SK-N-SH treated with all-trans-retinoic acid at 6 μM for 48 hours (cell line): ENCODE measurements at places on chromosomes 2 and 18.
A peak's percentile ranks its signal among the peaks of the same experiment; 100 is the strongest.

GRCh38 chr2:2926858-2927175 lies 450.8 kb downstream of the EIPR1 start:
- ATAC-seq = no peak

GRCh38 chr2:147660680-147661079 lies 184.1 kb upstream of the ACVR2A start:
- no peak for ATAC-seq

DNA sequence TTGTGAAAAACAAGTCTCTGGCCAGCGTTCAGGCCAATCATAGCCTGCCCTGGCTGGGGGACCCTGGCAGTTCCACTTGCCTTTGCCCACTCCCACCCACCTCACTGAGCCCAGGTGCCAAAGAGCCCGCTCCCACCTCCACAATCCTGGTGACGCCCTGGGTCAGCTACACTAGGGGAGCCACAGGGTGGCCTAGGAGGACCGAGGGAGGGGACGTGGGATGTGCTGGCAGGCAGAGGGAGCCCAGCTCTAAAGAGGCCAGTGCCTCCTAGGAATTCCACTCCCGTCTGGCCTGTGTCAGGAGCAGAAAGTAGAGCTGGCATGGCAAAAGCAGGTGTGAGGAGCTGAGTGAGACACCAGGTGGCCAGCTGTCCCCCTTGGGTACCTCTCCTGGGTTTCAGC lies 49.3 kb downstream of the TNS1 start:
- no peak for ATAC-seq

DNA sequence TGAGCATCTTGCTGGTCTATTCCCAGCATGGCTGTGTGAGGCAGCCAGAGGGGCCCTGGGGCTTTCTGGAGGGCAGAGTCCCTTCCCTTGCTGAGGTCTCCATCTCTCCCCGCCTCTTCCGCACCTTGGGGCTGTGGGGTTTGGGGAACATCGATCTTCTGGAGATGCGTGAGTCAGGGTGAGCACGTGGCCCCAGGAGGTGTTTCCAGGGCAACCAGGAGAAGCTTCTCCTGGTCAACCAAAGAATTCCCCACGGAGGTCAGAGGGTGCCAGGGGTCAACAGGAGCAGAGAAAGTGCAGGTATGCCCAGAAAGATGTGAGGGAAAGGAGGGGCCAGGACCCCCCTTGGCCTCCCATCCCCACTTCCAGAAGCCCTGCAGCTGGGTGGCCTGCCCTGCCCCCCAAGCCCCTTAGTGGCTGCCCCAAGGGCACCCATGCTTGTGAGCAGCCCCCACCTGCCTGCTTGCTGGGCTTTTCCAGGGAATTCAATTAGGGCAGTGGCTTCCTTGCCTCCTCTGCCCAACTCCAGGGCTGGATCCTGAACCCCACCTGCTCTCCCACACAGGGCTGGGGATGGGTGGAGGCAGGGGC lies 2.8 kb upstream of the PROM2 start:
- no peak for ATAC-seq

- no peak for ATAC-seq
Measured at GRCh38 chr2:23409248-23409647, 24.3 kb downstream of the KLHL29 start.

- ATAC-seq = peak; percentile 81
Measured at GRCh38 chr2:38442643-38443541, 65.8 kb upstream of the ATL2 start.

DNA sequence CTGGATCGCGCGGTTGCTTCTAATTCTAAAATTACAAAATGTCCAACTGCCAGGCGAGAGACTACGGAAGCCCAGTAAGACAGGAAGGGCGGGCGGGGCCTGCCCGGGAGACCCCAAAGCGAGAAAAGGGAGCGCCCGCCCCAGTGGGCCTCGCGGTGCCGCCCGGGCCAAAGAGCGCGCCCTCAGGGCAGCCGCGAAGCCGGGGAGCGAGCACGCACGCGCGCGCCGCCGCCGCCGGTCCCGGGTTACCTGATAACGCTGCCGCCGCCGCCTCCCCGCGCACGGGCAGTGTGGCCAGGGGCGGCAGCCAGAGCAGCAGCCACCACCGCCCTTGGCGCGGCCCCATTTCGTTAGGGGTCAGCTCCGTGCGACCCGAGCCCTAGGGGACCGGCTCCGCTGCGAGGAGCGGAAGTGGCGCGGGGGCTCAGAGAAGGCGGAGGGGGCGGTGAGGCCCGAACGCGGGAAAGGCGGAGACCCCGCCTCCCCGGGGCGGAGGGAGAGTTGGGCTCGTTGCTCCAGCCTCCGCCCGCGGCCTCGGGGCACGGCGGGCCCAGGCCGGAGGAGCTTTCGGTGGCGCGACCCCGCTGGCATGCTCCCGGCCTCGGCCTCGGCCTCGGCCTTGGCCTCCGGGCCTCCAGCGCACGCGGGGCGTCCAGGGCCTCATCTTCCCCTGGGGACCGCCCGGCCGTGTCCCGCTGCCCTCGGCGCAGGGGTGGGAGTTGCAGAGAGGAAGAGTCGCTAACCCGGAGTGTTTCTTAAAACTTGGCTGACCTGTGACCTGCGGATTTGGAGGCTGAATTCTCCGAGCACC lies at the start of gene NEMP2:
Gene NEMP2, minus strand, starts transcription at position 413 of the 811 bp plus-strand sequence. Its CDS starts 67 bp downstream, at position 346.
- ATAC-seq = peak; percentile 91

DNA sequence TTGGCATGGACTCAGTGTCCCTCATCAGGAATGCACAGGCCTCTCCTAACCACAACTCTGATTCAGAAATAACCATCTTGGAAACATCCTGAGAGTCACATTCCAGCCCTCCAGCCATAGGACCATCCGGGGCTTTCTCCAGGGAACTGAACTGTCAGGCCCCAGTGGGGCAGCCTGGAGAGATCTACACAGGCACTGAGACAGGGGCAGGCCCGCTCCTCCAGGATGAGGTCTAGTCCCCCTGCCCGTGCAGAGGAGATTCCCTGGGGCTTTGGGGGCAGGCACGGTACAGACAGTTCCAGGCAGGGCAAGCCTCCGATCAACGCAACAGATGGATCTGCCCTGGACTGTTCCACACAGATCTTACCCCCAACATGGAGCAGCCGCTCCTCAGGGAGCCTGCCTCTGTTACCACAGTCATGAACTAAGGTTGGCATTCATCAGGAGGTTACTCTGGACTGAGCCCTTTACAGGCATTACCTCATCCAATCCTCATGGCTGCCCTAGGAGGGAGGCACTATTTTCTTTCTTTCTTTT lies 12.0 kb downstream of the KCNK3 start:
- ATAC-seq = peak; percentile 15; the same call in 2 of the 3 replicates

- ATAC-seq = no peak
Measured at GRCh38 chr18:8975624-8976023, 126.9 kb upstream of the NDUFV2 start.

DNA sequence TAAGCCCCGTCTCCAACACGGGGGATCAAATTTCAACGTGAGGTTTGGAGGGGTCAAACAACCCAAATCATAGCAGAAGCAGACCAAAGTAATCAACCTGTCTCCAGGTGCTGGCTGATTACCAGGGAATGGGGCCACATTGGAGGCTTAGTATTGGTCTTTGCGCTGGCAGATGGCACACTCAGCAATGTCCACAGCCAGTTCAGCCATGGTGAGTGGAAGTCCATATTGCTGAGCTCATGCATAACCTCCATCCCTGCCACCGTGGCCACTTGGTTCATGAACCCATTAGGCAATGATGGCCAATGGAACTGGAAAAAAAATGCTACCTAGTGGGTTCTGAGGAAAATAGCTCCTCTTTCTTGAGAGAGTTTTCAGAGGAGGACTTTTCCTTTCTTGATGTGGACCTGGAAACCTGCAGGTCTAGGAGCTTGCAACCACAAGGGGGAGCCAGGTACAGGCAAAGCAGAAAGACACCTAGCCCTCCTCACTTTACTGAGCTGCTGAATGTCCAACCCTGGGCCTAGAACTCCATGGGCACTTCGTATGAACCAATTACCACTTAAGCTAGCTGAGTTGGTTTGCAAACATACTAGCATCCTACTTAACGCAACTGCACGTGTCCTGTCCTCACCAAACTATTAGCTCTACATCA lies 128.0 kb upstream of the GYPC start:
- no peak for ATAC-seq

DNA sequence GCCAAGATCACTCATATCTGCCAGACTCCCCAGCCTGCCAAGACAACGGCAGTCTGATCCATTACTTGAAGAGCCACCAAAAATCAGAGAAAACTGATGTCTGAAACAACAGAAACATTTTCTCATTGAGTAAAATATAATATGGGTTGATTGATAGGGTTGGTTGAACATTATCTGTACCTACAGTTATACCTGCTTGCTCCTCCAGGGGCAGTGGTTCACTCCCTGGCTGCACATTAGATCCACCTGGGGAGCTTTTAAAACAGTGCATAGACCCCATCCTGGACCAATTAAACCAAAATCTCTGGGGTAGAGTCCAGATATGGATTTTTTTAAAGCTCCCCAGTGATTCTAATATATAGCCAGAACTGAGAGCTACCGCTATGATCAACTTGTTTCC lies 43.6 kb upstream of the SLC14A2 start:
- no peak for ATAC-seq

DNA sequence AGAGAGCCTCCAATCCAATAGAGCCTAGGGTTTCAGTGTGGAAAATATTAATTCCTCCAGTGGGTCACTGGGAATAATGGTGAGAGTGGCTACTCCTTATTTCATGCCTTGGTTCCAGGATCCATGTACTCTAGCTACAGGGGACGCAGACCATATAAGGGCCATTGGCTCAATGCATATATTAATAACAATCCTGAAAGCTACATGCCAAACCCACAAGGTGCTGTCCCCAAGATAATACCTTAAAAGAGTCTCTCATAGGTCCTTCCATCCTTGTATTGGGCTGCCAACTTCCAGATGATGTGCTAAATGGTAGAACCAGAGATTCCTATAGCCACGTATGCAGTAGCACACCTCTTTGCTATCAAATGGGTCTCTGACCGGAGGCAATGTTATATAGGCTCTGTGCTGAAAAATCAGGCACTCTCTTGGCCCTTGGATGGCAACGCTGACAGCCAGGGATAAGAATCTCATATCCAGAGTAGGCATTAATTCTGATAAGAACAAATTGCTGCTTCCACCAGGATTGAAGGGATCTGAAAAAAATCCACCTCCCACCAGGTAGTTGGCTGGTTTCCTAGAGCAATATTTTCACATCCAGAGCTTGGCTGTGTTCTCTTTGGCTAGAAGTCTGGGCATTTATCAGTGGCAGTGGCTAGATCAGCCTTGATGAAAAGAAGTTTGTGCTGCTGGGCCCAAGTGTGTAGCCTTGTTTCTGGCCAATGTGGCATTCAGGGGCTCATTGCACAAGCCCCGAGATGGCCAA lies 218.1 kb upstream of the MGAT5 start:
- no peak for ATAC-seq

DNA sequence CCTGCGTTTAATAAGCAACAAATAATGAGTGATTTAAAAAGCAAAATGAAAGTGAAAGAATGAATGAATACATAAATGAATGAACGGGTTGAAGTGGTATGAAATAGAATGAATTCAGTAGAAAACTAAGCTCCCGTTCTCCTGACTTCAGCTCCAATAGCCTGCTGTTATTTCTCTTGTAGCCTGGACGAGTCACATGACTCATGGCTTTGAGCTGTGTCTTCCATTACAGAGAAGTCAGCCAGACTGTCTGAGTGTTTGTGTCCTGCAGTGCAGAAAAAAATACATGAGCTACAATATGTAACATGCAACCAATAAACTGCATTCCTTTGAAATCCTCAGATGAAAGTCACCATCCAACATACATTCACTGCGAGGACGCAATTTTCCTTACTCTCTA lies 21.2 kb downstream of the SCG2 start:
- peak; percentile 92 for ATAC-seq

DNA sequence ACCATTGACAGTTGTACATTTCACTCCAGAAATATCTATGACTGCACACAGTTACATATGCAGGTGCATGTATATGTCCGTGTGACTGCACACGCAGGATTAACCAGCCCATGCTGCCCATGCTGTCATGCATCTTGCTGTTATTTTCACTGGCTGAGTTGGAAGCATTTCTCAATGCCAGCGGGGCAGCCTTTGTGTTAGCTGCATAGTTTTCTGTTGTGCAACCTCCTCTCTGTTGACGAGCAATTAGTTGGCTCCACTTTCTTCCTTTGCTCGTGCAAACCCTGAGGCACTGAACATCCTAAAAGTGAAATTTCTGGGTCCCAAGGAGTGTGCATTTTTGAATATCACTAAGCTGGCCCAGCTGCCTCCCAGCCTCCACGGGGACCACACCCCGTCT lies 133.4 kb upstream of the GLI2 start:
- no peak for ATAC-seq

DNA sequence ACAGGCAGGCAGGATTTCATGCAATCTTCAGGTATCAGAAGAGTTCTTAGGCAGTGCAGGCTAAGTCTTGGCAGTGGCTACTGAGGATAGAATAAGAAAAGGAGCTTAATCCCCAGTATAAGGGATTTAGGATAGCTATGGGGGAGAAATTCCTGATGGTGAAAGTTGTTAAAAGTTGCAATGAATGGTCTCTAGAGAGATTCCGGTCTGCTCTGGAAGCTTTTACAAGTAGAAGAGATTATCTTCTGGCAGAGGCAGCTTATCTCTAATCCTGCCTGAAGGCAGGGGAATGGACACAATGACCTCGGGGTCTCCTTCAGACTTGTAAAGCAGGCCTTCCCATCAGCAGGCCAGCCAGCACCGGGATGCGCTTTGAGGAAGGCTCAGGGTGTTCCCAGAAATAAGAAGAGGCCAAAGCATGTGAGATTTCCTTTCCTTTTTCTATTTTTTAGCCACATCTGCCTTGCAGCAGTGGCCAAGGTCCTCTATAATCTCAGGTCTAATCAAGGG lies 253.9 kb upstream of the KLHL29 start:
- ATAC-seq = no peak

DNA sequence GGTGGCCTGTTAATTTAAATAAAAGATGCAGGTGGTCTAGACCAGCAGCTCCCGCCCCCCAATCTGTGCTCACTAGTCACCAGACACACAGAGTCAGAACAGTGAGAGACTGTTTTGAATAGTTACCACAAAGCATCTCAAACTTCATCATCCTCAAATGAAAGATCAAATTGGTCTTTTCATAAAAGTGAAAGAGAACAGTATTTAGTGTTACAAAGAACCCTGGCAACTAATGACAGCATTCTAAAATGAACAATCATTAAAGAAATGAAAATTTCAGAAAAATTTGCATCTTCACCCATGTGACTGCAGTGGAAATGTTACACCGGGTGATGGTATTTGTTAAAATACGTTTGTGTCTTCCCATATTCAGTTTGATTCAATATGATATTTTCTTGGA lies 65.5 kb upstream of the PMAIP1 start:
- ATAC-seq = no peak

DNA sequence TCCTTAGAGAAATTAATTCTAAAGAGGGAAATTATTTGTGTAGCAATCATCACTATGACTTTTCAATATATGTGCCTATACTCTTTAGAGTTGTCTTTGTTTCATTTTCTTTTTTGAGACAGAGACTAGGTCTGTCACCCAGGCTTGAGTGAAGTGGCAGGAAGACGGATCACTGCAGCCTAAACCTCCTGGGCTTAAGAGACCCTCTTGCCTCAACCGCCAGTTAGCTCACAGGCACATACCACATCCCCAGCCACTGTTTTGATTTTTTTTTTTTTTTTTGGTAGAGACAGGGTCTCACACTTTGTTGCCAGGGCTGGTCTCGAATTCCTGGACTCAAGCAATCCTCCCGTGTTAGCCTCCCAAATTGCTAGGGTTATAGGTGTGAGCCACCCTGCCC lies 12.4 kb downstream of the YWHAQ start:
- ATAC-seq = no peak
